ENCODE measurements at places on chromosomes 7 and 10.

GRCh38 chr7:152522571-152523067, 86.8 kb upstream of the KMT2C start:
- peak; percentile 34 for DNase-seq

DNA sequence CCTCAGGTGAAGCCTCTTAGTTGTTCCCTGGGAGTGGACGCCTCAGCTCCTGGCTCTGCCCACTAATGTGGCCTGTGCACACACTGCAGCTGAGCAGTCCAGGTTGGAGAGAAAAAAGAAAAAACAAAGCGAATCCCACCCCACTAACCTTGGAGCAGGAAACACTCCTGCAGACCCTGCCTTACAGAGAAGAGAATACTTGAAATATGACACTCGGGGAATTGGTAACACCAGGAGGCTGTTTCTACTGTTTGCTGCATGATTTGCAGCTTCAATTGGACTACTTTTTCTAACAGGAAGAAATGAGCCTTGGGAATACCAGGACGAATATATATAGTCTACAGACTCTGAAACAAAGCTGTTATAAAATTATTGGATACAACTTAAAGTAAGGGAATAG, 22.2 kb downstream of the CDHR3 start:
- DNase-seq = no peak

DNA sequence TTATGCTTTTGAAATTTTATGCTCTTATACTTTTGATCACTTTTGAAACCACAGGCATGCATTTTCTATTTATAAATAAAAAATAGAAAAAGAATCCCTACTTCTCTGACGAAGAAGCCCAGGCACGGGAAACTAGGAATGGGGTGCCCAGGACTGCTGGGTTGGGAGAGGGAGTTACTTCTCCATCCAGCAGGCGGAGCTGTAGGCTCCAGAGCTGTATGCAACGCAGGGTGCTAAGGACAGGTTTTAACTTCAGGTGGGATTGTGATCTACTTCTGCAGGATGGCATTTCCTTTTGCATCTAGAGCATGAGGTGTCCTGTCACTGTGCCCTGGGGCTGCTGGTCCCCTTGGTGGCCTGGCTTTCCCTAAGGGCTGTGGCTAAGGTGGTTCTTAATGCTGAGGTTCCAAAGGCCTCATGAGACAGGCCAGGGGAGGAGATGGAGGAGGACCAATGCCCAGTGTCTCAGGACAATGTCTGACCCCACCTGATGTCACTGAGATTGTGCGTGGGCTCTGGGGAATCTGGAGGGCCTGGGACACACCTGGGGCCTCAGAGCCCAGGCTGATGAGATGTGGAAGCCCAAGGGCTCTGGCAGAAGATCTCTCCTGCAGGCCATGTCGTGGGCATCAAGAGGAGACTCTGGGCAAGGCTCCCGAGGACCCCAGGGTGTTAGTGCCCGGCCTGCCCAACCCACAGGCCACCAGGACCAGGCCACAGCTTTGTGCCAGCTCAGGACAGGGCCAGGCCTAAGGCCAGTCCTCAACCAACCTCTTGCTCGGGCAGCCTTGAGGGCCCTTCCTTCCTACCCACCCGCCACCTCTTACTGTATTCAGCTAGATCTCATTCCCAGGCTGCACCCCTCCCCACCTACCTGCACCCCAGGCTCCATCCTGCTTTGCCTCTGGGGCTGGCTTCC, 507 bp downstream of the CCDC201 start:
- DNase-seq = no peak

- no peak for DNase-seq
These were observed 23.8 kb upstream of the AKR1C1 start for GRCh38 chr10:4939224-4940072.

DNA sequence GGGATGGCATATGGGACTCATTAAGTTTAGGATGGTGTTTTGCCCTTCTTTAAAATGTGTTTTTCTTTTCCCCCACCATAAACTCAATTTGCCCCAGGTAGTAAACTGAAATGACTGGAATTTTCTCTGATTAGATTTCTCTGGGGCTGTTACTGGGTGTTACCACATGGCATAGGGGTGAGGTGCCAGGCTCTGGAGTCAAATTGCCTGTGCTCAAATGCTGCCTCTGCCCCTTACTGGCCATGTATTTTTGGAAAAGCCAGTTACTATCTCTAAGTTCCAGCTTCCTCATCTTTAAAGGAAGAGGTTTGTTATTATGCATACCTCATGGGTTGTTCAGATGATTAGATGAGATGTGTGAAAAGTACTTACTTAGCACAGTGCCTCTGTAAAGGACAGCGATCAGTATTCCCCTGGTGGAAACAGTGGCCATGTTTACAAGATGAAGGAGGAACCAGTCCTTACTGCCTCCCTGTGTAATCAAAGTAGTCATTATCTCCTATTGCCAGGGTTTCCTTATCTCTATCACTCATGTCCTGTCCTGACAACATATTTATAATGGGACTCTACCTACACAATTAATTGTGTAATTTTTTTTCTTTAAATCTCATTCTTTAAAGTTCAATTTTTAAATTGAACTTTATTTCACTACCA, 352.0 kb downstream of the KCNMA1 start:
- no peak for DNase-seq

DNA sequence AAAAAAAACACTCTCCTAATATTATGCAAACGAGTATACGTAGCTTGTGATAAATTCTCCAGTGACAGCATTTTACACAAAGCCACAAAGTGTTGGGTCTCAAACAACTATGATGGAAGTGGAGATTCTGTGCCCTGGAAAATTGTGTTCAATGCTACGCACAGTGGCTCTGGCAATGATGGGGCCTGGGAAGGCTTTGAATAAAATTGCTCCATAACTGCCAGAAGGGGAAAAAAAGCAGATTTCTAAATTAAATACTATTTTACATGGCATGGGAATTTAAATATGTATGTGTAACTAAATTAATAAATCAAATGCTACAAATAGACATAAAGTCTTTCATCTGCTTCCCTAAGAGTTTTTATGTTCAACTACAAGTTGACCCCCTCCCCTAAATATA, 306.7 kb downstream of the GRID1 start:
- DNase-seq = no peak

DNA sequence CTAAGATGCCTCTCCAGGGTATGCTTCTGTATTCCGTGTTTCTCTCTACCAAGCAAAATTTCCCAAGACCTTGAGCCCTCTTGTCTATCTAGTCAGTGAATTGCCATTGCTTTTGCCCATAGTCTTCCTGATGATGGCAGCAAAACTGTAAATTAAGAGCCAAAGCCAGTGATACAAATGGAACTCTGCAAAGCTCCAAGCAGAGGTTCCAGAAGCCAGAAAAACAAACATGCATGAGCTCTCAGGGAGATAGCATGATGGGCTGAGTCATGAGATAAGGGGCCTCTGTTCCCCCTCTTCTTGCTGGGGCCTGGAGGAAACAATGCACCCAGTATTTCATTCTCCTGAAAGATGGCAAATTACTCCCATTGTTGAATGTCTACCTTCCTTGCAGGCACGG, 24.7 kb downstream of the LSMEM1 start:
- no peak for DNase-seq

DNA sequence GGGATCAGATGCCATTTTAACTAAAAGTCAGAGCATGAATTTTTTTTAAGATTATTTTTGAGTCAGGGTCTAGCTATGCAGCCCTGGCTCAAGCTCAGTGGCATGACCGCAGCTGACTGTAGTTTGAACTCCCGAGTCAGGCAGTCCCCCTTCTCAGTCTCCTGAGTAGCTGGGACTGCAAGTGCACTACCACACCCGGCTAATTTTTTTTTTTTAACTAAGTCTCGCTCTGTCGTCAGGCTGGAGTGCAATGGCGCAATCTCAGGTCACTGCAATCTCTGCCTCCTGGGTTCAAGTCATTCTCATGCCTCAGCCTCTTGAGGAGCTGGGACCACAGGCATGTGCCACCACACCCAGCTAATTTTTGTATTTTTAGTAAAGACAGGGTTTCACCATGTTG, 7.8 kb downstream of the TAS2R41 start:
- DNase-seq = peak; percentile 77

Data from fibroblast of villous mesenchyme (primary cell).